Activated T-helper 1 cell treated with anti-CD3 and anti-CD28 coated beads, Interleukin-2, amount 50 U/mL, for 16 hours (primary cell): ENCODE measurements at places on chromosomes 7 and 10.

DNA sequence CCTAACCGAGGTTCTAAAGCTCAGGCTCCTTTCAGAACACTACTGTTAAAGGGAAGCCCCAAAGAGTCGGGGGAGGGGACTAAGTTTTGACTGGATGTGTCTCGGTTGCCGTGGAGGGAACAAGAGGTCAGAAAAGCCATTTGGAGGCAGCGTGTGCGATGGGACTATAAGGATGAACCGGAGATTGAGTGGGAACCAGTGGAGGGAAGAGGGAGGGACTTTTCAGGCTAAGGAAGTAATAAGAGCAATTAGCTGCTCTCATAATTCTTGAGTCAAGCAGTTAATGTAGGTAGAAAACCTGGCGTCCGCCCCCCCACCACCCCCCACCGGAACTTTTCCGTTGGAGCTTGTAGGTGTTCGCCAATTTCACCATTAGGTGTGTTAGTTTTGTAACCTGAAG, 491 bp upstream of the AKAP9 start:
- DNase-seq: no peak

DNA sequence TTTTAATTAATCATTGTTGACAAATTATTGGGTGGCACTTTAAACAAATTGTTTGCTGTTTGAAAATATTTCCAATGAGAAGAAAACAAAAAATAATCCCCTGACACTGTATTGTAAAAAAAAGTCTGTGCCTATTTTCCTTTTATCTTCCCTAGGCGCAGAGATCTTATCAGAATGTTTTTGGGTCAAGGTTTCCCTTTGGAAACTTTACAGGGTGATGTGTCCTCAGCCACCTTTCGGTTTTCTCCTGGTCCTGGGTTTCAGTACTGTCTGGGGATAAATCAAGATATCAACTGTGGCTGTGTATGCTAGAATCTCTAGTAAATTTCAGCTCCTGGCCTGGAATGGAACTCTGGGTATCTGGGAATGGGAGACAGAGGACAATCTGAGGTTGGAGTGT, 1.4 kb downstream of the ZNF107 start:
- DNase-seq: no peak

DNA sequence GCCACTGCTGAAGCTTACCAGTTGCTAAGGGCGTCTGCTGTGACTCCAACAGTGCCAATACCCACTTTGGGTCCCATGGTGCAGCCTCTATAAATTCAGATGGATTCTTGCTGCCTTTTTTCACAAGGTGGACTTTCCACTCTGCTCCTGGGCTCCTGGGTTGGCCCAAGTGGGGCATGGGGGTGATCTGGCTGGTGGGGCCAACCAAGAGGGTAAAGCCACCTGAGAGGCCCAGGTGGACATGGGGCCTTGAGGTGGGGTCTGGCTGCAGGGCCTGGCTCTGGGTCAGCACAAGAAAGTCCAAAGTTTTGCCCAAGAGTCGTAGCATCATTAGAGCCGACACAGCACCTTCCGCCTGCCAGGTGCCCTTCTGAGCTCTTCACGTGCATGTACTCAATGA, 105.2 kb upstream of the KDM7A start:
- no peak for DNase-seq

DNA sequence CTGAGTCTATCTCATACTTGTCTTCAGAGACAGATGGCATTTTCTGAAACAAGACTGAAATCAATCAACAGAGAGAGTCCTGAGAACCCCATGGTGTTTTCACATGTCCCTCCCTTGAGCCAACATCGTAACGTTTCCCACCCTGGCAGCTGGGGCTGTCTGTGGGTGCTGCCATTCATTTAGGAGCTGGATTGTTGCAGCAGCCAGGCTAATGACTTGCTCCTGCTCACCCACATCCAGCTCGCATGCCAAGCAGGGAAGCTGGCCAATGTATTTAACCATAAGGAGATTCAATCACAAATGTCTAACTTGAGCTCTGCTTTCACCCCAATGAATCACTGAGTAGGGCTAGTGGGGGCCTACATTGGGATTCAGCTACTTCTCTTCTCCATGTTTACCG, 146.1 kb downstream of the ADRA2A start:
- no peak for DNase-seq

- DNase-seq: no peak
Observed at GRCh38 chr7:75725306-75725705, 13.4 kb downstream of the HIP1 start.

- no peak for DNase-seq
Observed at GRCh38 chr7:69764147-69764546, 165.9 kb downstream of the AUTS2 start.

DNA sequence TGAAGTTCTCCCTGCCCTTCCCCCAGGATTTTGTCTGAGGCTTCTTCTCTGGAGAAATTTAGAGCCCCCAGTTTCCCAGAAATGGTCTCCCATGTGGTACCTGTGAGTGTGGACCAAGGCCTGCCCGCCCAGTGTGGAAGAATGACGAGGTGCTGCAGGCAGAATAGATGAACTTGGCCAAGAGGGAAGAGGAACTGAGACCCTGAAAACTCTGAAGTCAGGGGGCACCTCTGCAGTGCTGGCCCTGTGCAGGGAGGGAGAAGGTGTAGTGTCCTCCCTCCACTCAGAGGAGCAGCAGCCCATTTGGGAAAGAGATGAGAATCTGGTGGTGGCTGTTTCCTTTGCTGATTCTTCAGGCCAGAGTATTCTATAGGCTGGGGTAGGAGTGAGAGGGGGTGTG, 115.2 kb upstream of the PCGF5 start:
- no peak for DNase-seq

DNA sequence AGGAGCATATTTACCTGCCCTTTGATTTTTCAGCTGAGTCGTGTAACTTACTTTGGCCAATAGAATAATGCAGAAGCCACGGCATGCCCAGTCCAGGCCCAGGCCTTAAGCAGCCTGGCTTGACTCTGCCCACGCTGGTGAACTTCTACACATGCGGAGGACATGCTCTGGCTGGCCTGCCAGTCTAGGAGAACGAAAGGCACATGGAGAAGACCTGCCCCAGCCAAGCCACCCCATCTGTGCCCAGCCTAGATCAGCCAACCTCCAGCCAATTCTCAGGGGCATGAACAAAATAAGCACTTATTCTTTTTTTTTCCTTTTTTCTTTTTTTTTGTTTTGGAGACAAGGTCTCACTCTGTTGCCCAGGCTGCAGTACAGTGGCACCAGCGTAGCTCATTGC, 112.7 kb upstream of the NANOS1 start:
- DNase-seq: no peak

GRCh38 chr10:98254234-98254974, 13.6 kb downstream of the LOXL4 start:
- DNase-seq: no peak

DNA sequence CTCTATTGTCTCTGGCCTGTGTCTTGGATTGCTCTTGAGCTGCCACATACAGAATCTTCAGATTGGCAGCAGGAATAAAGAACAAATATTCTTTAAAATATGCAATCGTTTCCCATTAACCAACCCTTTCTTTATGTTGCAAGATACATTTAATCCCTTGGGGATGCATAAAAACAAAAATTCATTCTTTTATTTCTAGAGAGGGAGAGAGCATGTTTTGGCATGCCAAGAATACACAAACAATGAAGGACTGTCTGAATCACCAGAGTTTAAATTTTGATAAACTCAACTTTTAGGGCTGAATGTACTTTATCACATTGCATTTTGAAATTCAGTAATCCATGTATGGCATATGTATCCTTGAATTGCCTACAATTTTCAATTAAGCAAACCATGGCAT, 154.3 kb upstream of the SEMA3D start:
- DNase-seq: no peak

GRCh38 chr10:100183481-100183880, 2.3 kb downstream of the ERLIN1 start:
- no peak for DNase-seq

GRCh38 chr10:87500646-87501048, 4.0 kb upstream of the MINPP1 start:
- DNase-seq: no peak

- DNase-seq: no peak
Observed at GRCh38 chr7:522071-522950, 2.7 kb upstream of the PDGFA start.

DNA sequence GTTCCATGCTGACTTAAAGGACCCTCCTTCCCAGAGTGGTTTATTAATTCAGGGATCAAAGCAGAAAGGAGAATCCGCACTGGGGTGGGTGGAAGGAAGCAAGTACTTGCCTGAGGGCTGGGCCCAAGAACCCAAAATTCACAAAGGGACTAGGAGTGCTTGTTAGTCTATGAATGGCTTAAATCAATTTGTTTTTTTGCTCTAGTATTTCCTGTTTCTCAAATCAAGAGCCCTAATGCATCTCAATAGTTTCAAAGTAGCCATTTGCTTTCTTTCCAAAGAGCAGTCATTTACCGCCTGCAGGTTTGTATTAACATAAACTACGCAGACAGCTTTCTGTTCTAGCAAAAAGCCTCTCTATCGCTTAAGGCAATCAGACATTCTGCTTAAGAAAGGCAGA, 44.2 kb upstream of the SLC35G1 start:
- DNase-seq: no peak

GRCh38 chr7:35755711-35756110, 45.1 kb upstream of the SEPTIN7 start:
- no peak for DNase-seq

DNA sequence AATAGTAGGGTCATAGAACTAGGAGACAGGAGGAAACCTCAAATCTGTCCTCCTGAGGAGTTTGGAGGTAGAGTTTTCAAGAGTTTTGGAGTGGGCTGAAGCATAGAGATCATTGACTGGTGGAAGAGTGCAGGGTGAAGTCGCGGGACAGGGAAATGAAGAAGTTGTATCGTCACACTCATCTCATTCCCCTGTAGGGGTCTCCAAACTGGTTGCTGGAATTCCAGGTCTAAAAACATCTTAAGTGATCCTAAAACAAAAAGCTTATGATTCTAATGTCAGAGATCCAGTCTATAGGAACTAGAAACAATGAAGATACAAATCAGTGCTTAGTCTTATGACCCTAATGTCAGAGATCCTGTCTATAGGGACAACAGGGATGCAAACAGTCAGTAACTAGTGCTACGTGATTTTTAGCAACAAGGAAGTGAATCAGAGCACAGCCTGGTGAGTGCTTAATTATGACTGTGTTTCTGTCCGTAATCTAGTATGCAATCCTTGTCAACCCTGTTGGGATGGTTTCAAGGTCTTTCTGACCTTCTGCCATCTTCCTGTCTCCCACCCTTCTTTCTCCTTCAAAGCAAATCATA, 139.4 kb downstream of the SKIDA1 start:
- DNase-seq: no peak

DNA sequence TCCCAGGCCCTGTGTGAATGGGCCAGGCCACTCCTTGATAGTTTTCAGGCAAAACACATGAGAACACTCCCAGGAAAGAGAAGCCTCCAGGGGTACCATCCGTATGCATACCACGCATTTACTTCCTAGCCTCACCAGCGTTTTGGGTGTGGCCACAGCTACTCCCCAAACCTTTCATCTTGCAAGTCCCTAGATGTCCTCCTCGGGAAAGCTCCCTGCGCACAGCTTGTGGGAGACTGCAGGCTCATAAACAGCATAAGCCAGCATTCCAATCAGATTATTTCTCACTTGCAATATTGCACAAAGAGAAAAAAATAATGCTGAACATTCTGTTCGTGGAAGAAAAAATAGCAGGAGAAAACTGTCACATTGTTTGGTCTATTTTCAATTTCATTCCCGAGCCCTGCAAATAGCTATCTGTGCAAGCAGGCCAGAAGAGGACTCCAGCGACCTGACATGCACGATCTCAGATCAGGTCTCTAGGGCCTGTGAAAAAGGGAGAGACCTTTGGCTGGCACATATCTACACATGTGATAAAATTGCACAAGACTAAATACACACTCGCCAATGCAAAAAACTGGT, 175.6 kb downstream of the PLXNA4 start:
- DNase-seq: no peak

GRCh38 chr10:100043796-100044195, 34.0 kb upstream of the DNMBP start:
- no peak for DNase-seq

- no peak for DNase-seq
Observed at GRCh38 chr7:131328377-131329175, 900 bp downstream of the MKLN1 start.
